ENCODE measurements at places on chromosomes 2 and 18.

DNA sequence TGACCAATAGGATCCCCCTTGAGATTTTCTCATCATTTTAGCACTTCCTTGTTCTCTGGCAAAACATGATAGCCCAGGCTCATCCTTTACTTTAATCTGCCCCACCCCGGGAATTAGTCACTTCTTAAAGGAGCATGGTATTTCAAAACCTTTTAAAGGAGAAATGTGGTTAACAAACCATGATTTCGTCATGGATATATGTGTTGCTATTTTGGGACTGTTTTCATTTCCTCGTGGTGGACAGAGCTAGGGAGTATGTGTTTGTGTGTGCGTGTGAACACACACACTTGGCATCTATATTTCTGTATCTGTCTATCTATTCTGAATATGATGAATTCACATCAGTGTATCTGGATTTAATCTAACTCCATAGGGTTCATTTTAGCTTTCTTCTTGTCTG lies 128.1 kb downstream of the BIRC6 start:
- DNase-seq, result no peak

DNA sequence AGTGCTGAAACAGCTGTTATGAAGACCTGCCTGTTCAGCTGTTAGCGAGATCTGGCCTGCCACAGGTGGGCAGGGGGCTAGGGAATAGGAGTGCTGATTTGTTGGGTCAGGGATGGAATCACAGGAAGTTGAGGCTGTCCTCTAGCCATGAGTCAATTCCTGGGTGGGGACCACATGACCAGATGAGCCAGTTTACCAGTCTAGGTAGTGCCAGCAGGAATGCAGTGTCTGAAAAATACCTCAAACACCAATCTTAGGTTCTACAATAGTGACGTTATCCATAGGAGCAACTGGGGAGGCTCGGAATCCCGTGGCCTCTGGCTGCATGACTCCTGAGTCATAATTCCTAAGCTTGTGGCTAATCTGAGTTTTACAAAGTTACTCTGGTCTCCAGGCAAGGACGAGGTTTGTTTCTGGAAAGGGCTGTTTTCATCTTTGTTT lies 44.9 kb downstream of the DYSF start:
- no peak for DNase-seq

DNA sequence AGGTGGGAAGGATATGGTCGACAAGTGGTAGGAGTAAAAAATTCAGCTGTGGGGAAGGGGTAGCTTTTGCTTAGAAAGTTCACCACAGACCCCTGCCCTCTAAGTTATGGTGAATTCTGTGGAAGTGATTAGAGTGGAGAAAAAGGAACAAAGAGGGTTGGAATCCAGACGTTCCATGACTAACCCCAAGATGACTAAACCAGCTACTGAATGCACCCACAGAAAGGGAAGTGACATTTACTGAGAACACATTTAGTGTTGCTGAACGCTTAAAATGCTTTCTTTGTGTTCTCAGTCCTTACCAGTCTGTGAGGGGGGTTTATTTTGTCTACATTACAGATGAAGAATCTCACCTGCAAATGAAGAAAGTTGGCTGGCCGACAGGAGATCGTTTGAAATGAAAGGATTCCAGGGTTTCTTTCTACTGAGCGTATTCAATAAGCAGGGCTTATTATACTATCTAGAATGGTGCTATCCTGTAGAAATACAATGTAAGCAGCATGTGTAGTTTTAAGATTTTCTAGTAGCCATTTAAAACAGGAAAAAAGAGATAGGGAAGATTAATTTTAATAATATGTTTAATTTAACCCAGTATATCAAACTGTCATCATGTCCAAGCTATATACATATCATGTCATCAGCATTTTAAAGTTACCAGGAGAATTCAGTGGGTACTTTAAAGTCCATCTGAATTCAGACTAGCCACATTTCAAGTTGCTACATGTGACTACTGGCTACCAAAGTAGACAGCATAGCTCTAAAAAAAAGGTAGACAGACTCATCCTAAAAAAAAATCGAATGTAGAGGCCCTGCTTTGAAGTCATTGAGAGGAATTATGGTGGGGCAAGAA lies 60.1 kb downstream of the LIMS1 start:
- DNase-seq, result no peak

DNA sequence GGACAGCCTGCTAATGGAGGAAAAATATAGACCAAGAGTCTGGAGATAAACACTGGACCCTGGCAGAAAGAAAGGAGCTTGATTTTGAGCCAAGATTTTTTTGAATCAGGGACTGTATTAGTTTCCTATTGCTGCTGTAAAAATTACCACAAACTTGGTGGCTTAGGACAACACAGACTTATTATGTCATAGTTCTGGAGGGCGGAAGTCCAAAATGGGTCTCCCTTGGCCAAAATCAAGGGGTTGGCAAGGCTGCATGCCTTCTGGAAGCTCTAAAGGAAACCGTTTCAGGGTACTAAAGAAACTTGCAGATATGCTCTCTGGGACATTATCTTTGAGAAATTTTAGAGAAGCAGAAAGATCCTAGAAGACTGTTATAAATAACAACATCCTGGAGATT lies 140.1 kb downstream of the BABAM2 start:
- DNase-seq, result no peak

DNA sequence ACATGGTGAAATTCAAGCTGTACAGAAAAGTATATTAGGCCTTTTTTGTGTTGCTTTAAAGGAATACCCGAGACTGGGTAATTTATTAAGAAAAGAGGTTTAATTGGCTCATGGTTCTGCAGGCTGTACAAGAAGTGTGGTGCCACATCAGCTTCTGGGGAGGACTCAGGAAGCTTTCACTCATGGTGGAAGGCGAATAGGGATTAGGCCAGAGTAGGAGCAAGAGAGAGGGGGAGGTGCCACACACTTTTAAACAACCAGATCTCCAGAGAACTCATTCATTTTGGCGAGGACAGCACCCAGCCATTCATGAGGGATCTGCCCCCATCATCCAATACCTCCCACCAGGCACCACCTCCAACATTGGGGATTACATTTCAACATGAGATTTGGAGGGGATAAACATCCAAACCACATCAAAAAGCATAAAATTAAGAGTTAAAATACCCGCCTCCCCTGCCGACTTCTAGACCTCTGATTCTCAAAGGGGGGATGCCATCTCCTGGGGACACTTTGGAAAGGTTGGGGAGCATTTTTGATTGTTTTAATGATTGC lies 15.1 kb upstream of the LIPG start:
- no peak for DNase-seq

- no peak for DNase-seq
These were observed 314.1 kb upstream of the THUMPD2 start for GRCh38 chr2:40093021-40093675.

DNA sequence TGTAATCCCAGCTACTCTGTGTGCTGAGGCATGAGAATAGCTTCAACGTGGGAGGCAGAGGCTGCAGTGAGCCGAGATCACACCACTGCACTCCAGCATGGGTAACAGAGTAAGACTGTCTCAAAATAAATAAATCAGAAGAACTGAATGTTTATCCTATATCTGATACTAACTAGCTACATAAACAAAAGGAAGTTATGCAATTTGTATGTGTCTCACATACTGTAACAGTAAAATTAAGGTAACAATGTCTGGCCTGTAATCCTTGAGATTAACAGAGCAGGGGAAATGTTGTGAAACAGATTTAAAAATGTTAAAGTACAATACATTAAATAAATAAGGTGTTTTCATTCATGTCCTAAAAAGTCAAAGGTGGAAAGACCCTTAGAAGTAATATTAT lies 150.8 kb downstream of the MEMO1 start:
- DNase-seq, result no peak

- no peak for DNase-seq
These were observed 268.1 kb upstream of the ATP5MC3 start for GRCh38 chr2:175449616-175450015.

DNA sequence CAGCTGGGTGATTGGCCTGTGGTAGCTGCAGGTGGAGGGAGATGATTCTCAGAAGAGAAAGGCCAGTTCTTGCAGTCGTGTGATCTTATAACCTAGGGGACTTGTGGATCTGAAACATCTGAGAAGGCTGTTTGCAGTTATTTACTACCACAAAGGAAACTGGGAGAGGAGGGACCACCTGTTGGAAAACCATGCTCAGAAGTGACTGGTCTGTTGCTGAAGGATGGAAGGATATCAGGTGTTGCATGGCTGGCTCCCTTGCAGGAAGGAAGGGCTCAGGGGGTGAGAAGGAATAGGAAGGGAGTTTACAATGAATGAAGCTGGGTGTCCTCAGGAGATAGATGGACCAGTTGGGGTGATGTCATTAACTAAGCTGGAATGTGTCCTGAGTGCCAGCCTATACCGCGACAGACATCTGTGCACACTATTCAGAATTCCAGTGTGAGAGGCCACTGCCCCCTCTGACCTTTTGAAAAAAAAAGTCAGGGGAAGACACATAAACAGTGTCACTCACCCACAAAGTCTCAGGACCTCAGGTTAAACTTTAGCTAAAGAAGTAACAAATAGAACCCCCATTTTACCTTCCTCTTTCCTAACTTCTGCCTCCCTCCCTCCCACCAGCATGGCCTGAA lies 17.5 kb downstream of the IGFBP2 start:
- no peak for DNase-seq

- no peak for DNase-seq
These were observed 7.4 kb downstream of the IL1R2 start for GRCh38 chr2:101998896-101999789.

DNA sequence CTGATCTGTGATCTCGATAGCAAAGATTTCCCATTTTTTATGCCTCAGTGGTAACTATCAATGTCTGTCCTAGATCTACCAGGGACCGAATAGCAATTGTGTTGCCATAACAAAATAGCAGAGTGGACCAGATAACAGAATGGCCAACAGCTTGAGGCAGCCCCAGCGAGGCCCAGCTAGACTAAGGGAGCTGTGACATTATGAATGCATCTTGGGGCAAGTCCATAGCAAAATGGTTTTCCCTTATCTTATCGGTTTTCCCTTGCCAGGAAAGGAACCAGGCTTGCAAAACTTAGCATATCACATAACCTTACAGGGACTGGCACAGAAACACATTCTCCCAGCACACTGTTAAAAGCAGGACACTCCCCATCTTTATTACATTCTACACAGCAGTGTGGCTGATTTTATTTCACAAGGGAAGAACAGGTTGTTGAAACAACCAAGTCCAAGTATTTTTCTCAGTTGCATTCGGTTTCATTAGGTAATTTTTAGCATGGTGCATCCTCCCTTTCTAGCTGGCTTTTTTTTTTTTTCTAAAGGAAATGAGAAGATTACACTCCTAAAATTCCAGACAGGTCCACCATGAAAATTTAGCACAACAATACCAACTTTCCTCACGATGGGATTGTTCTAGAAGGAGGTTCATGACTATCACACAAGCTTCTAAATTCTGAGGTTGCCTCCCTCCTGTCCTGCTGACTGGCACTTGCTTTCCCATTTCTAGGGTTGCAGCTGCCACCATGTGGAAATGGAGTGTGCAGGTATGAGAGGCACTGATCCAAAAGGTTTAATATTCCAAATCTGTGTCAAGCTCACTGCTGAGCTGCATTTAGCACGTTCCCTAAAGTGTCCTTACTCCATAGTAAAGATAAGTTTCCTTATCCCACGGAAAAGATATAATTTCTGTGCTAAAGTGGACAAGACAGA lies 97.0 kb upstream of the SLC35G4 start:
- no peak for DNase-seq

DNA sequence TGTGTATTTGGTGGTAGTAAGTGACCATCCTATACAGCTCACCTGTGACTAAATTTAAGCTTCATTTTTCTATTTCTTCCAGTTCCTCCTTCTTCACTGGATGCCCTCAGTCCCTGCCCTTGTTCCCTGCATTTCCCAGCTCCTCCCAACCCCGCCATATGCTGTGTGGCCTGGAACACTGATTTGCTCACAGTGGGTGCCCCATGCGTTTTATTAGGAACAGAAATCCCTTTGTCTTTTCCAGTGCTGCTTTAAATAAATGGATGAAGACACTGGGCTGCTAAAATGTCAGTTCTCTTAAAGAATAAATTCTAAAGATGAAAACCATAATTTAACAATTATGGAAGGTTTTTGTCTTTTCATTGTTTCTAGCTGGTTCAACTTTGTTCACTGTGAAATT lies 477.3 kb downstream of the DCDC2C start:
- no peak for DNase-seq

GRCh38 chr18:49021076-49021432 lies 70.3 kb upstream of the SMAD7 start:
- DNase-seq, result no peak

- no peak for DNase-seq
These were observed 96.0 kb downstream of the SOS1 start for GRCh38 chr2:39024833-39025232.

DNA sequence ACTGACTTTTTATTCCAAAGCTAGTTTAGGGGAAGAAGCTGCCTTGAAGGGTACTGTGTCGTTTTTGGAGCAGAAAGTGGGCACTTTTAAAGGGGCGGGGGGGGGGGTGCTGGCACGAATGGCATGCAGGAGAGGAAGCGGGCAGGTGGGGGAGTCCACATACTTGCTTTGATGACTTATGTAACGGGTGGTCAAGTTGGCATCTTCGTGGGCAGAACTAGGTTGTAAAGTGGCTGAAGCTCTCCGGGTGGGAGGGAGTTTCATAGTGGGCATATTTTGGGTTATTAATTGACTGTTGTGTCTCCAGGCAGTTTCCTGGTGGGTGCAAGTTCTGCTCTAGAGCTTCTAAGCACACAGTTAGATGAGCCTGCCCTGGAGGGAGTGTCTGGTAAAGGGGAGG lies 19.9 kb downstream of the PCARE start:
- DNase-seq, result no peak
